HT1080 (cell line): ENCODE measurements at places on chromosomes 6 and 20. TPM values are rescaled to one million over a fixed set of nuclear protein-coding genes. Genes with fewer than 3 reads are reported as not detected.
A peak's percentile ranks its signal among the peaks of the same experiment; 100 is the strongest.

The EFCAB8 gene
- not detected in 2 replicates for total RNA-seq

The DUSP15 gene
- total RNA-seq, result 0.30 TPM in 1 of 2 replicates, not detected in the other

DNA sequence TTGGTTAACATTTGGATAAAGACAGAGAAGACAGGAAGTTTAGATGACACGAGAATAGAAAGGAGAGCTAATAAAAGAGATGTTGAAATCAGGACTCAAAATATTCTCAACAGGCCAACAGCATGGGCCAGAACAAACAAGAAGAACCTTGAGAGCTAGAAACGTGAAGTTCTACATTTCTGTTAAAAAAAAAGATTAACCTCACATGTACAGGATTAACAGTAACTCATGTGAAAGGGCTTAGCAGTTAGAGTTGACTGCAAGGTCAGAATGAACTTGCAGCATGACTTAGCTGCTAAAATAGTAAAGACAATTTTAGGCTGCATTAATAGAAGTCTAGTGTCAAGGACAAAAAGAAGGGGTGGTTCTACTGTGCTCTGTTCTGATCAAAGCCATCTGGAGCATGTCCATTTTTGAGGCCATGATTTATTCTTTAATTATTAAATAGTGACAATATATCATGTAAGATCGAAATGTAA, 331.1 kb upstream of the HSF2 start:
- no peak for DNase-seq

The L3MBTL3 gene
- total RNA-seq, result 5.2 and 6.2 TPM in 2 replicates

DNA sequence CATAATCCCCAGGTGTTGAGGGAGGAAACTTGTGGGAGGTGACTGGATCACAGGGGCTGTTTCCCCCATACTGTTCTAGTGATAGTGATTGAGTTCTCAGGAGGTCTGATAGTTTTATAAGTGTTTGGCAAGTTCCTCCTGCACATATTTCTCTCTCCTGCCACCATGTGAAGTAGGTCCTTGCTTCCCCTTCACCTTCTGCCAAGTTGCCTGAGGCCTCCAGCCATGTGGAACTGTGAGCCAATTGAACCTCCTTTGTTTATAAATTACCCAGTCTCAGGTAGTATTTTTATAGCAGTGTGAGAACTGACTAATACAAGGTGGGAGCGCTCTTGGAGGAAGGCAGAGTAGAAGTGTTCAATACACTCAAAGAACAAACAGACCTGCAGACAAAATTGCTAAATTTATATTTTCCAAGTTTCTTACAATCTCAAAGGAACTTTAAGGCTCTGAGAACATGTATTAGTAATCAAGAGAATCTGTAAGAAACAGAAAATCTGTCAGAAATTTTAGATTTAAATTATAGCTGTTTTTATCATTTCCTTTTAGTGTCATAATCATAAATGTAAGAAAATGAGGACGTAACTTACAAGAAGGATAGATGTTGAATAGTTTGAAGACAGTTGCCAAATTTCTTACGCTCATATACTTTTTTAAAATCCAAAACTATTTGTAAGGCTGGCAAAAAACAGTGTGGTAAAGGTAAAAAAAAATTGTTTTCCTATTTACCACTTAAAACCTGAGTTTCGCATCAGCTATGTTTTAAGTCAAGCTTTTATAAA, 77.7 kb downstream of the ASCC3 start:
- DNase-seq, result no peak

GRCh38 chr6:150719099-150719766, 119.5 kb downstream of the PLEKHG1 start:
- DNase-seq, result no peak

The LPIN3 gene
- total RNA-seq, result 0.07 and 0.31 TPM in 2 replicates

GRCh38 chr6:136252441-136252840, 2.3 kb upstream of the MTFR2 start:
- DNase-seq, result no peak

- DNase-seq, result no peak
Measured at GRCh38 chr20:34302312-34302722, 838 bp downstream of the AHCY start.

- DNase-seq, result no peak
Measured at GRCh38 chr6:39197922-39198500, 31.3 kb downstream of the KCNK5 start.

- DNase-seq, result no peak
Measured at GRCh38 chr20:8376940-8377339, 244.9 kb downstream of the PLCB1 start.

DNA sequence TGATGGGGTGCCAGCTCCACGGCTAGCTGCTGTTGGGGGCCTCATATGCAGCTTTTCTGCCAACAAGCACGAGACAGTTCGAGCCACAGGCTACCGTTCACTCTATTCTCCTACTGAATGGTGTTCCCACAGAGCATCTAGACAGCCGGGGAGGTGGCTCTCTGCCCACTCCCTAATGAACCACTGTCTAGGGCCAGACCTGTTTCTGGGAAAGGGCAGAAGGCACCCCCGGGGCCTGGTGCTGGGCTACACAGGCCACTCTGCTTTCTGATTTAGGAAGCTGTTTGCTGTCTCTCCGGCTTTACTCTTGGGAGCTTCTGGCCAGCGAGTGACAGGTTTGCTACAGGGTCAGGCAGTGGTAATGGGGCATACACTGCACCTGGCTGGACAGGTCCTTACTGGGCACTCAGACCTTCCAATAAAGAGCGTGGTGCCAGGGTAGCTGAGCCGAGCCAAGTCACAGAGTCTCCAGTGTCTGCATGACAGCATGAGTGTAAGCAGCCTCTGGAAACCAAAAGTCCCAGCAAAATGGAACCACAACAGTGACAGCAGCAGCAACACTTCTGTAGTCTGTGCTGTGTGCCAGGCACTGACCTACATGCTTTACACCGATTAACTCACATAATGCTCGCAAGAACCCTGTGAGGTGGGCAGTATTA, 8.4 kb downstream of the CCDC167 start:
- no peak for DNase-seq

DNA sequence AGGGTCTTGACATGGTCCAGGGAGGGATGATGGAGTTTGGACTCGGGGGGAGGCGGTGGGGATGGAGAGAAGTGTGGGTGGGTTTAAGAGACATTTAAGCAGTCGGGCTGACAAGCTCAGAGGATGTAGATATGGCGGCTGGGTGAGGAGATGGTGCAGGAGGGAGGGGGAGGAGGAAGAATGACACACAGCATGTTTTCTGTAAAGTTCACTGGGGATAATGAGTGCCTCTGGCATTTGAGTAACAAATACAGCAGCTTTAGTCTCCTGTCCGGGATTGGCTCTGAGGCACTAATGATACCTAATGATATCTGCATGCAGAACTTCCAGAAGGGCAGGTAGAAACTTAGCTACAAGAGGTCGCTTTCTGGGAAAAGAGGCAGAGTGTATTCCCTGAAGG, 107.8 kb downstream of the DHX35 start:
- DNase-seq, result no peak

The ADTRP gene
- 6.5 and 11.6 TPM in 2 replicates for total RNA-seq

The ZSCAN16 gene
- 1.6 and 3.2 TPM in 2 replicates for total RNA-seq

GRCh38 chr20:45994761-45995493, 13.8 kb upstream of the MMP9 start:
- no peak for DNase-seq

GRCh38 chr6:3403238-3404173, 53.3 kb downstream of the SLC22A23 start:
- DNase-seq, result no peak

DNA sequence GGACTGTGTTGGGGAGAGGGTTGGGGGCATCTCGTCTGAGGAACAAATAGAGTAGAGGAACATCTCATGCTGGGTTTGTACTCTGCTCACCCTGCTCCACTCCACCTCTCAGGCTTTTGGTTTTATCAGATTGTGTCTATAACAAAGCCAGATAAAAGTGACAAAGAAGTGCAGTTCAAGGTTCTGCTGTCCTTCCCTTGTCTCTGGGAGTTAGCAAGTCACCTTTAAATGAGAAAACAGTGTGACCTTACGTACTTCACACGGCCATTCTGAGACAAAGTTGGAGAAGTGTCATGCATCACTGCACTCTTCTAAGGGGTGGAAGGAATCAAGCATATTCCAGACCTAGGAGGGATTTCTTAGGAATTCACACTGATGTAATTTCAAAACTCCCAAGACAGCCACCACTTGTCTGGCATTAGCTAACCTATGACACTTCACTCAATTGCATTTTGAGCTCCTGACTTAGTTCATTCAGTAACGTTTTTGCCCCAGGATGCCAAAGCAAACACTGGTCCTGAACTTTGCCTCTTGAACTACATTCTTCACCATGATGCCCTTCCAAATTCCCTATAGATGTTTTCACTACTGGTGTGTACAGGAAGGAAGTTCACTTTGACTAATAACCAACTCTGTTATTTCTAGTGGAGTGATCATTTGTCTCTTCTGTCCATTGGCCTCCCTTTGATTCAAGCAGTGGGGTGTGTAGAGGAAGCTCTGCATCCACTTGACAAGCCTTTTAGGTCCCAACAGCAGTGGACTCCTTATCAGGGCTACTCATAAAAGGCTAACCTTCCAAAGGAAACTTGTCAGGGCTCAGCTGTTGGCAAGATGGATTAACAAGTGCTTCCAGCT, 647.6 kb upstream of the FLRT3 start:
- DNase-seq, result peak; percentile 11

- no peak for DNase-seq
Measured at GRCh38 chr20:52987295-52987694, 15.1 kb downstream of the TSHZ2 start.

The COX4I2 gene
- not detected in 2 replicates for total RNA-seq

GRCh38 chr20:47355489-47356219, 845 bp downstream of the ZMYND8 start:
- no peak for DNase-seq
